AG08396 (cell line): ENCODE measurements at places on chromosomes 5 and 9.

DNA sequence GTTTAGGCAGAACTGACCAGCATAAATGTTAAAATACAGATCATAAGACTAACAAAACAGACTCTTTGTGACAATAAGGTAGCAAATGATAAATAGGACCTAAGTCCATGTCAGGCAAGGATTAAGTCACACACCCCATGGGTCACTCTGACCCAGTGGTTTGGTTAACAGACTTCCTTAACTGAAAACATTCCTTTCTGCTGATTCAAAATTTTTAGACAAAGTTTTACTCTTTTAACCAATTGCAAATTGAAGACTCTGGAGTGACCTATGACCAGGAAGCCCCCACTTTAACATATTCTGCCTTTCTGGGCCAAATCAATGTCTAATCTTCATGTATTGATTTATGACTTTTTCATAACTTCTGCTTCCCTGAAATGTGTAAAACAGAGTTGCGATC, 4.9 kb upstream of the NXNL2 start:
- DNase-seq: peak; percentile 57

DNA sequence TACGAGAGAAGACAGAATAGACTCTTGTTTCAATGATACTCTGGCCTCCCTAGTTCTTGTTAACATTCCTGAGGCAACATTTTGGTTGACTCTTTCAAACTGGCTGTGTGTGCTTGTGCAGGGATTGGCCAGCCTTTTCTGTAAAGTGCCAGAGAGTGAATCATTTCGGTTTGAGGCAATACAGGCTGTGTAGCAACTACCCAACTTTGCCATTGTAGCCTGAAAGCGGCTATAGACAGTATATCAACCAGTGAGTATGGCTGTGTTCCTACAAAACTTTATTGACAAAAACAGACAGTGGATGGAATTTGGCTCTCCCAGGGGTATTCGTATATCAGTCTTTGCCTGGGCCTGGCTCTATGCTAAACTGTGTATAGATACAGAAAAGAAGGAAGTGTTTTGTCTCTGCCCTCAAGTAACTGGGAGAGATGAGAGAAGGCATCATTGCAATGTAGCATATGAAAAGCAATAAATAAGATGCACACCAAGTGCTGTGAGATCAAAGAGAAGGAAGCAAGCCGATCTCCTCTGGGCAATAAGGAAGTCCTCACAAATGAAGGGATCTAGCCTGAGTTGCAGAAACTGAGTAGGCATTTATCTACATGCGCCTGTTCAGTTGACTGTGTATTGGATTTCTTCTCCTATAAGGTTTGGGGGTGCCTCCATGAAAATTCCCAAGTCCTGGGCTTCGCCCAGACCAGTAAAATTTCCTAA, 568.0 kb upstream of the KLF4 start:
- DNase-seq: peak; percentile 83

DNA sequence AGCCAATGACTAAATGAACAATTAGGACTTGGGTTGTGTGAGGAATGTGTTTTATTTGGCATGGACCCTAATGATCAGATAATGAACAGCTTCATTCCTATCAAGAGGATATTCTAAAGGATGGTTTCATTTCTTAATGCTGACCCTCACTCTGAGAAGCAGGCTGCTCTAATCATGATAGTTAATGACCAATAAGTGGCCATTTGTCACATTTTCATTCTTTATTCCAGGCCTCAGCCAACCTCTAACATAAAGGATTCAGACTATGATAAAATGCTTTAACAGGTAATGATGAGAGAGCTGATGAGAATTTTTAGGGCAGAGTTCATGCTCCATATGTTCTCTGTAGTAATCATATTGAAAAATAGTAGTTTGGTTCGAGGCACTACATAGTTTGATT, 301.5 kb upstream of the ARRDC3 start:
- no peak for DNase-seq

- no peak for DNase-seq
Measured at GRCh38 chr9:33023661-33024060, 1.4 kb upstream of the DNAJA1 start.

DNA sequence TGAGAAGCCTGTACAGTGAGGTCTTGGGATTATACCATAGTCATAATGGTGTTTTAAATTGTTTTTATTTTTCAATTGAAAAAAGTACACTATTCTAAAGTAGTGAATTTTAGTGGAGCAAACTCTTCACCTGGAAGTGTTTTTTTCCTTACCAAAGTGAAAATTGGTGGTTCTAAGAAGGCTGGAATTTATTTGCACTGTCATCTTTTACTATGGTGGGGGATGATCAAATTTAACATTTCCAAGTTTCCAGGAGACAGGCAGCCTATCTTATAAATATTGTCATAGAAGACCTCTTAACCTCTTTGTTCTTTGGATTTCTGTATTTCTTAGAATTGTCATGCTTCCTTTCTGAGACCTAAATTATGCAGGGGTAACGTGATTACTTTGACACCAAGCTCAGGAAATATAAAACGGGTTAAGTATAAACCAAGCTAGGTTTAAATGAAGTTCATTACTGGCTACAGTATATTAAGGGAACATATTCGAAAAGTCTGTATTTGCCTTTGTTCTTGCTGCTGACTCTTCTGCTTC, 20.2 kb downstream of the NDFIP1 start:
- DNase-seq: no peak

- peak; percentile 53 for DNase-seq
Measured at GRCh38 chr9:3441197-3441816, 84.5 kb downstream of the RFX3 start.

- DNase-seq: no peak
Measured at GRCh38 chr5:87242242-87242641, 25.4 kb upstream of the RASA1 start.

DNA sequence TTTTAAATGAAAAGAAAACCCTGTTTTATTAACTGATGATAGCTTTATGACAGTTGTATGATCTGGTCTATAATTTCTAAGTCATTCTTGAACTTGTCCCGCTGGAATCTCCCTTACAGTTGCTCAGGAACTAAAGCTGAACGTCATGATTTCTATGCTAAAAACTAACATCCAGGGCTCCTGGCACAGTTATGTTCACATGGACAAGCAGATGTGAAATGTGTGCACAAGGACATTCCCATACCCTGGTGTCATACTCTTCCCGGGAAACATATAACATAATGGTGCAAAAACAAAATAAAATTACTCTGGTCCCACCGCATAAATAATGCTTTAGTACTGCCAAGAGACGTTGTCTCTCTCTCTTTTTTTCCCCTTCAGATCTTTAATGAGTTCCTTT, 134.9 kb downstream of the PRDM6 start:
- no peak for DNase-seq

GRCh38 chr5:74372502-74373064, 267.9 kb downstream of the ENC1 start:
- DNase-seq: no peak

DNA sequence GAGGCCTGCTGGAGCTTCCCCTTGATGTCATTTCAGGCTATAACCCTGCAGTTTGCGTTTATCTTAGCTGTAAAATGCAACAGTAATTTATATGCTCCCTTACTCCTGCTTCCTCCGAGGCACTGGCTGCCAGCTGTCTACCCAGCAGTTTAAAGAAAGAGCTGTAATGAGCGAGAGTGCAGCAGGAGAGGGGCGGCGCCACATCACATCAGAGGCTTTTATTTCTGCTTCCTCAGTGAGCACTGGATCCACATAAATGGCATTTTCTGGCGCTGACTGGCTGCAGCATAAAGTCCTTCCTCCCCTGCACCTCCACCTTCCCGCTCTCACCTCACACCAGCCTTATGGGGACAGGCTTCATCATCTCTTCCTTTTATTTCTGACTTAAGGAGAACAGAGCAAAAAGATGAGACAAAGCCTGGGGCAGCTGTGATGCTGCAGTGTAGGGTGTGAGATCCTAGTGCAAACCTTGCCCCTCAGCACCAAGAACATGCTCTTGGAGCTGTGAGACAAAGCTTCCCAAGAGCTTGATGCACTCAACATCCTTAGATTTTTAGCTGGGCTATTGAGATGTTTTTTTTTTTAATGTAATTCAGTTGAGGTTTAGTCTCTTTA, 829.6 kb upstream of the ZNF608 start:
- DNase-seq: no peak

GRCh38 chr9:105132606-105133005, 111.8 kb upstream of the SLC44A1 start:
- DNase-seq: peak; percentile 54

DNA sequence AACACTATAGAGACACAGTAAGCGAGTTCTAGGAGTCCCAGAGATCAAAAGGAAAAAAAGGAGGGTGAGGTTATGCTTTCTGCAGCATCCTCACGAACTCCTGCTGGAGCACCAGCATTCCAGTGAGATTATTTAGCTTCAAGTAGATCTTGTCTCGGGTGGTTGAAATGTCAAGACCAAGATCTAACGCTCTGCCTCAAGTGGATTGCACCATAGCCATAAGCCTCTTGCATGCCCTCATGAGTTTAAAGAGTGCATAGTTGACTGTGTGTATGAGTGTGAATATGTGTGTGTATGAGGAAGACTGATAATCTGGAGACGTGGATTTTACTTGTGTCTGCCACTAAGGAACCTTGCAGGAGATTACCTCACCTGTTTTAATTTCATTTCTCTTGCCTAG, 335.3 kb upstream of the ADAMTSL1 start:
- no peak for DNase-seq

DNA sequence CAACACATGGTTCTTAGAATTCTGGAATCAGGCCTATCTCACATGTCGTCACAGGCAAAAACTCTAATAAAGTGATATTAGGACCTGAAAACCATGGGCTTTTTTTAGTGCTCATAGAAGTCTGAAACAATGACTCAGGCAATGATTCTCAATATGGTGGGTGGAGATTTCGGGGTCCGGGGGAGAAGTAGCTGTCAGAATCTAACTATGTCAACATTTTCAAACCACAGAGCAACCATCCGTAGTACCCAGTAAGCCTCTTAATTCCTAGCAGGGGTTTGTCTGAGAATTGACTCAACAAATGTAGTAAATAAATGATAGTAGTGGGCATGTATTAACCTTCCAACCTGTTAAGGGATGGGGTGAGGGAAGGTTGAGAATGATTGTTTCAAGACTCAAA, 2.6 kb downstream of the AMACR start:
- DNase-seq: no peak

- no peak for DNase-seq
Measured at GRCh38 chr9:105900123-105900522, 205.8 kb downstream of the TMEM38B start.

GRCh38 chr5:18999478-18999877, 988.5 kb downstream of the CDH18 start:
- no peak for DNase-seq

GRCh38 chr9:36218411-36218901, 27.7 kb downstream of the CLTA start:
- no peak for DNase-seq

GRCh38 chr5:163459462-163459818, 462 bp downstream of the NUDCD2 start:
- DNase-seq: no peak

DNA sequence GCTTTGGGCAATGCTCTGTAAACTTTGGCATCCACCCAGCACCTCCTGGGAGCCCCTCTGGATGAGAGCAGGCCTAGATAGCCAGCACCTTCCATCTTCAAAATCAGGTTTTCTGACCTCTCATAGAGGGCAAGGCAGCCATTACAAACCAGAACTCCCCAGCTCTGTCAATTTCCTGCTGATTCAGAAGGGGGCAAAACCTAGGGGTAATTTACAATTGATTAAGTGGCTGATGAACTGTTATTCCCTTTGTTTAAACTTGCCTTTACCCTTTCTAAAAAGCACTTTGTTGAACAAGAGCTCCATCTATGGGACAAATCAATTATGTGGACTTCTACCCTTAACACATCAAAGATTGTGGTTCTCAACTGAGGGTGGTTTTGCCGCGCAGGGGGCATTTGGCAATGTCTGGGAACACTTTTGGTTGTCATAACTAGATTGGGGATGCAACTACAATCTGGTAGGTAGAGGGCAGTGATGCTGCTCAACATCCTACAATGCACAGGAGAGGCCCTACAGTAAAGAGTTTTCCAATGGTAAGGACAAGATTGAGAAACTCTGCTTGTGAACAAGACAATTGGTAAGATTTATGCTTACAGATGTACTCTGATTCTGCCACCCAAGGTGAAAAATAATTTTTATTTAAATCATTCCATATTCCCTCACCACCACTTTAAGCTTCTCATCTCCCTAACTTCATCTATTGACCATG, 184.1 kb downstream of the MARCHF11 start:
- DNase-seq: peak; percentile 22

- no peak for DNase-seq
Measured at GRCh38 chr9:122510502-122510901, at the start of gene OR1J2. OR1J2 (plus strand) TSS chr9:122510802; CDS start chr9:122510802, 0 bp downstream.
